ENCODE measurements at places on chromosomes 7 and 10.
A peak's percentile ranks its signal among the peaks of the same experiment; 100 is the strongest.

GRCh38 chr7:27262121-27262520, 19.5 kb downstream of the EVX1 start:
- no peak for DNase-seq

GRCh38 chr10:89367529-89367928, 10.3 kb upstream of the IFIT1B start:
- no peak for DNase-seq

DNA sequence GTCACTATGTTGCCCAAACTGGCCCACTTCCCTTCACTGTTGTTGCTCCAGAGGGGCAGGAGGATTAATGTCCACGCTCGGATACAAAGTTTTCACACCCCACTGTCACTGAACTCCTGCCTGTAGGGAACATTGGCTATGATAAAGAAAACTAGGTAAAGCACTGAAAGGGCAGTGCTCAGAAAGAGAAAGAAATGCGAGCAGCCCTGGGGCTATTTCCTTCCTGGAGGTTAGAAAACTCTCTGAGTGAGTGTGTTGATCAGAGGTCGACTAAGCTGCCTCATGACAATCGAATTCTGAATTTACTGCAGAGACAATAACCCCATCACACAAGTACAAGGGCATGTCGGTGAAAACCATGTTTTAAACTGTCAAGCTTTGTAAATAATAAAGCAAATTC, 227.2 kb upstream of the PITRM1 start:
- DNase-seq = no peak

- no peak for DNase-seq
Measured at GRCh38 chr7:150955519-150956394, 22.4 kb downstream of the KCNH2 start.

DNA sequence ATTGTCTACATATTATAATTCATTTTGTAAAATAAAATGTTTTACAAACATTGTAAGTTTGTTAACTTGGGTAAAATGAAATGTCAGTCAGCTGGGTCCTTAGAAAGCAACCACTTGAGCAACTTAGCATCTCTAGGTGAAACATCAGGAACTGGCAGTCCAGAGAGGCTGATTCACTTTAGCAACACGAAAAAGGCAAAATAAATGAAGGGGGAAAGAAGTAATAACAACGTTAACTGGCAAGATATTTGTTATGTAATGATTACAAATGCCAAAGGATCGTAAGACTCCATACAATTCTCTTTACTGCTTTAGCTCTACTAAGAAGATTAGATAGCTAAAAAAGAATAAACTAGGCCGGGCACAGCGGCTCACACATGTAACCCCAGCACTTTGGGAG, 5.0 kb downstream of the PDZD8 start:
- no peak for DNase-seq

DNA sequence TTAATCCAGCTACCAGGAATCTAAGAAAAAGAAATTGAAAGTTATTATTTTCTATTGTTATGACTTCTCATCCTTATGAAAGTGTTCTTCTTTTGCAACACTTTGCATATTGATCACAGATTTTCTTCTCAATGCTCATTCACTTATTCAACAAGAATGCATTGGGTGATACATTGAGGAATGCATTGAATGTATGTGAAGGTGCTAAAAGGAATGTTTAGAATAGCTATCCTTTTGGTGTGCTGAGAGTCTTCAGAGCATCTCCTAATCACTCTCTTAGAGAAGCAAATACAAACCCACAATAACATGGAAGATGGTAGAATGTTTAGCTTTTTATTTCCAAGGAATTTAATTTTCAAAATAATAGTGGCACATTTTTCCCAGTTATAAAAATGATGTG, 122.1 kb upstream of the KMT2E start:
- no peak for DNase-seq

DNA sequence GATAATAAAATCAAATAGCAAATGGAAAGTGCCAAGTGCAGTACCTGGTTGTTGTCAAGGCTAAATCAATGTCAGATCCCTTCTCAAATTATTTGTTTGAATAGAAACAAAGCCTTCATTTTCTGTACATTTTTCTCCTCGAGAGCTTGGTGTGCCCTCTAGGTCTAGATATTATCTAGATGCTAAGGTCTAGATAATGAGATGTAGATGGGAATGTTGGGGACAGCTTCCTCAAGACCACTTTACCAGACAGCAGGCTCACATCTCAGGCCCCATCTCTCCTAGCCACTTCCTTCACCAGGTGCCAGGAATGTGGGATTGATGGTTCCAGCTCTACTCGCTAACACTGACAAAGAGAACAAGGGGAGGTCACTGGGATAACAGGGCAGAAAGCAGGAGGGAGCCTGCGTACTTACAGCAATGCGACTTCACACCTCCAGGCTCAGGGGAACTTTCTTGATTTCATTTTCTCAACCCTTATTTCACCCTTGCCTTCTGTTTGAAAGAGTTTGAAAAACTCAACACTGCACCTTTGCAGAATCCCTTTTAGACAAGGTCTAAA, 451.4 kb upstream of the VSTM2A start:
- DNase-seq = no peak

- DNase-seq = peak; percentile 38
Measured at GRCh38 chr7:24882989-24883621, 96.9 kb downstream of the OSBPL3 start.

DNA sequence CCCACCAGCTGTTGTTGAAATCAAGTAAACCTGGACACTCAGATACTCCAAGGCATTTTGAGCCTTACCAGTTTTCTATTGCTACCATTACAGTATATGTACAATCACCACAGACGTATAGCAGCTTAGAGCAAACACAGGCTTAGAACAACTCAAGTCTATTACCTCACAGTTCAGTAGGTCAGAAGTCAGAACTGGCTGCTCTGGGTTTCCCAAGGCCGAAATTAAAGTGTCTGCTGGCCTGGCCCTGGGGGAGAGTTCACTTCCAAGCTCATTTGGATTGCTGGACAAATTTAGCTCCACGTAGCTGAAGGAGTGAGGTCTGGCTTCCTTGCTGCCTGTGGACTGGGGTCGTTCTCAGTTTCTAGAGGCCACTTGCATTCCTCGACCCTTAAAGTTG, 260.1 kb upstream of the LRRN3 start:
- no peak for DNase-seq

GRCh38 chr7:114085313-114085591, 166.4 kb upstream of the PPP1R3A start:
- no peak for DNase-seq

DNA sequence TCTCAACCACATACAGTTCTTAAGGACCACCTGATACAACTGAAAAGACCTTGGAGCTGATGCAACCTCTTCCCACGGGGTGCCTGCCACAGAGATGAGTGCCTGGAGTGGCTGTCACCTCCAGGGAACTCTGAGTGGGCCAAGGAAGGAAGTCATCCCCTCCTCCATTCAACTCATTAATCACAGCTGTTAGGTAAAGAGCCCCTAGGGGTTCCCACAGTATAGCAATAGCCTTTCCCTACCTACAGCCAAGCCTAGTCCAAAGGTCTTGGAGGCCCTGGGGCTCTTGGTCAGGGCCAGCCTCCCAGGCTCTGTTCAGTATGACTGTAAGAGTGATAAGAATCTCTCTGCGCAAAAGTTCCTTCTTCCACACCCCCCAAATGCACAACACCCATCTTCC, 70.4 kb upstream of the NFE2L3 start:
- no peak for DNase-seq

- DNase-seq = no peak
Measured at GRCh38 chr7:31814187-31814586, 127.2 kb downstream of the PPP1R17 start.

- DNase-seq = no peak
Measured at GRCh38 chr10:103660364-103661197, 167.1 kb downstream of the NEURL1 start.

- DNase-seq = peak; percentile 5
Measured at GRCh38 chr10:102802920-102803534, 34.2 kb downstream of the CYP17A1 start.

- no peak for DNase-seq
Measured at GRCh38 chr7:5543361-5543760, 119.7 kb upstream of the TNRC18 start.

GRCh38 chr10:28838908-28839307, 161.6 kb downstream of the BAMBI start:
- DNase-seq = no peak

DNA sequence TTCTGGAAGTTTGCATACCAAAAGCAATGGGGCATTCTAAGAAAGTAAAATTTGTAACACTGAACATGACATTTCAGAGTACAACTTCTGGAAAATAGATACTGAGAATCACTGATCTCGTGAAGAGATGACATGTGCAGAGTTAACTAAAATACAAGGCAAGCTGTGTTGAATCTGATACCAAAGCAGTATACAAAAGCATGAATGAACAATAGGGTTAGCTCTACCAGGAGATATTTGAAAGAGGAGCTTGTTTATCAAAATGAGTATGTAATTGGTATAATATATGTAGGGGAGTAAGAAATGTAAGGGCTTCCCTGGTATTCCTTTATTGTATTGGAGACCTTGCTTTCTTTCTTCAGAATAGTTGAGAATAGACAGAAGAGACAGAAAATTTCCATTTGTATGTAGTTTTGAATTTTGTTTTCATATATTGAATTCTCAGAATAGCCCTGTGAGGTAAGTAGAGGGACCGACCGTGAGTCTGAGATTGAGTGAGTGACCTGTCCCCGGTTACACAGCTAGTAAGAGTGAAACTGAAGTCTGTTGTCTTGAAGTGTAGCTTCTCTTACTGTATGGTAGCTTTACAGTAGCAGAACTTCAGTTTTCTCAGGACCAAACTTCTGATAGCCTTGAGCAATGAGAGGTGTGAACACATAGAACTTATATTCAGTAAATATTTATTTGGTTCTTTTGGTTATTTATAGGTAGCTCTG, 5.0 kb downstream of the HBP1 start:
- no peak for DNase-seq

DNA sequence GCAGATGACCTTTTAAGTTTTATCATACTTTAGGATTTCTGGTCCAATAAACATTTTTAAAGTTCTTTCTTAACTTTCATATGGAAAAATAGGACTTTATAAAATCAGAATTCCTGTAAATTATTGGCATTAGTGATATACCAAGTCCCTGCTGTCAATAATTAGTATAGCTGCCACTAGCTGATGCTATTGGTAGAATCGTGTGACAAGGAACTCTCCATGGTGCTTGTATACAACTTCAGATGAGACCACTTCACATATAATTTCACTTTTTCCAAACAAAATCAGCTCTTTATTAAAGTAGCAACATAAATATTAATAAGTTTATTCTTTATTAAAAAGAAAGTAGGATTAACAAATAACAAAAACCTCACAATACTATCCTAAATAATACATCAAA, 49.9 kb downstream of the ZNF800 start:
- no peak for DNase-seq

DNA sequence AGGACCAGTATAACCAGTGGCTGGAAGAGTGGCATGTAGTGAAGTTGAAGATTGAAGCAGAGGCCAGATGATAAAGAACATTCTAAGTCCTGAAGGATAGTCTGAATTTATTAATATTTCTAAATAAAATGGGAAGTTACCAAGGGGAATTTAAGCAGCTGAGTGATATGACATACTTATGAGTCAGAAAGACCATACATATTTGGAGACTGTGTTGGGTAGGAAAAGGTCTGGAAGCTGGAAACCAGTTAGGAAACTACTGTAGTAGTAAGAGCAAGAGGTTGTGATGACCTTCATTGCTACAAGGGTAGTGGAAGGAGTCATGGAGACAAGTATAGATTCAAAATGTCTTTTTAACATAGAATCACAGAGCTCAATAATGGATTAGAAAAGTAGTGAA, 752.3 kb downstream of the SUGCT start:
- DNase-seq = no peak

DNA sequence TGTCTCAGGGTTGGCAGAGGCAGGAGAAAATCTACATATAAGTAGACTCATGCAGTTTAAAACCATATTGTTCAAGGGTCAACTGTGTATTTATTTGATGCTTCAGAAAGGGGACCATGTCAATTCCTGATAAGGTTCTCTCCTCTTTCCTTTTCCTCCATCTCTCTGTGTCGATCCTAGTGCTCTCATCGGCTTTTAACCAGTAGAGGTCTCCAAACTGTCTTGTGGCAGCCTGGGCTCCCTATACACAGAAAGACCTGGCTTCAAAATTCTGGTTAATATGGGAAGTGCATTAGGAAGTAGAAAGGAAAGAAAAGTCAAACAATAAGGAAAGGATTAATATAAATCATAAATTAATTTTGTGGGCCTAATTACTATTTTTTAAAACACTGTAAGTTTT, 304.4 kb upstream of the C7orf33 start:
- DNase-seq = no peak

DNA sequence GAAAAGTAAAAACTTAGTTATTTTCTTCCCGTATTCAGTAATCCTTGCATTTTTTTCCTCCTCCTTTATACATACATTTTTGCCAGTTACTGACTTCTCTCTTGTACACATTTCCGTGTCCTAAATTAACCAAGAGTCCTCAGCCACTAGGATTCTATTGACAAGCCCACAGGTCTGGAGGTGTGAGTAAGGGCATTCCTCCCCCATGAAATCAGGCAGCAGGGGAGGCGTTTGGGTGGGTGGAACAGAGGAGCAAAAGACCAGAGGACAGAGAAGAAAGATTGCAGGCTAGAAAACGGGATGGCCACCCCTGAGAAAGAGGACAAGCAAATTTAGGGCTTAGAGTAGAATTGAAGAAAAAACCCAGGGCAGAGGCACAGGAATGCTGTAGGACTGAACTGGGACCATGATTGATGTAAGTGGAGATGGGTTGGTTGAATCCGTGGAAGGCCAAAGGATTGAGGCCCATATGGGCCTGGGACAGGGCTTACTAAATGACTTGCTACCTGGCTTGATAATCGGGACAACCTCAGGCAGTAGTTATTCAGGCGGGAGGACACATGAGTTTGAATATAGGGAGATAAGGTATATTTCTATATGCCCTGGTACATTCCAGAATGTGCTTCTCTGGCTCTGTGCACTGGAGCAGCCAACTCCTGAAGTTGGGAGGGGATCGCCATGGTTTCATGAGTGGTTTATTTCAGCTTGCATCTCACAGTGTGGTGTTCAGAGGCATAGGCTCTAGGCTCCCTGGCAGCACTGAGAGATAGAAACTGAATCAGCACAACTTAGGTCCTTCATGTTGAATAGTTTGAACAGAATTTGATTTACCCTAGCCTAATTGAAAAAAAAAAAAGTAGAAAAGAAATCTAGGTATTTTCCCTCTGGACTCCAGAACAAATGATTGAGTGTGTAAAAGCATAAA, 28.0 kb downstream of the IKZF1 start:
- DNase-seq = no peak

GRCh38 chr7:102427019-102427405, 6.4 kb upstream of the ORAI2 start:
- no peak for DNase-seq

- no peak for DNase-seq
Measured at GRCh38 chr7:146131701-146132100, 15.1 kb downstream of the CNTNAP2 start.

GRCh38 chr10:17865351-17865750, 56.2 kb downstream of the MRC1 start:
- DNase-seq = no peak

DNA sequence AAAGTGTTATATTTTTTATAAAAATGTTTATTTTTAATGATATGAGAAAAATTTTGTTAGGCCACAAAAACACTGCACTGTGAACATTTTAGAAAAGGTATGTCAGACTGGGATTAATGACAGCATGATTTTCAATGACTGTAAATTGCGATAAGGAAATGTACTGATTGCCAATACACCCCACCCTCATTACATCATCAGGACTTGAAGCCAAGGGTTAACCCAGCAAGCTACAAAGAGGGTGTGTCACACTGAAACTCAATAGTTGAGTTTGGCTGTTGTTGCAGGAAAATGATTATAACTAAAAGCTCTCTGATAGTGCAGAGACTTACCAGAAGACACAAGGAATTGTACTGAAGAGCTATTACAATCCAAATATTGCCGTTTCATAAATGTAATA, 64.8 kb upstream of the CAPZA2 start:
- no peak for DNase-seq
